ENCODE measurements at places on chromosomes 5 and 9.

DNA sequence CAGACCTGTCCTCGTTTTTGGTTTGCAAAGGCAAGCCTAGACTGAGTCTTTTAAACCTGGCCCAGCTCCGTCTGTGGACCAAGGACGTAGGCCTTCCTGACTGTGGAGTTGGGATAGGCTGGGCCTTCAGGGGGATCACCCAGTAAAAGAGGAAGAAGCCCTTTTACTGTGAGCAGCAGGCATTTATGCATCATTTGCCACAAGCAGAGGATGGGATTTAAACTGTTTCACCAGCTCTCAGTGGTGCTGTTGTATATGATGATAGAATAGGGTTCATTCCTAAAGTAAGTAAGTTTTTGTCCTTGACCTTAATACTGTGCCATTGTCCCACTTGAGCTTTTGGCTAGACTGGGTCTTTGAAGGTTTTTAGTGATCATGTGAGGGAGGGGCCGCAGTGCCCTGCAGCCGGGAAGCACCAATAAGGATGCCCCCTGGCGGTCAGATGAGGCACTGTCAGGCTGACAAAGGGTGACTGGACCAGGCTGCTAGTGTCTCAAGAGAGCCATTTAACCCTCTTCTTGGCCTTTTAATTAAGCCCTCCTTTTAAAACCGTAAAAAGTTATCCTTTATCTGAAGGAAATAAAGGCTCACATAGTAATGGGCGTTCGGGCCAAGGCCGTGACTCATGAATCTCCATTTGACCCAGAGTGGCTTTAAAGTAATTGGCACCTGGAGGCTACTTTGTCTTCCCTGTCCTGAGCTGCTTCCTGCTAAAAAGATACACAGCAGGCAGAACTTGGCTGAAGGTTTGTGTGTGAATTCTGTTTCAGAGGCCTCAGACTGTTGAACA lies 74.0 kb downstream of the UBAP1 start:
- peak; percentile 44 for DNase-seq

DNA sequence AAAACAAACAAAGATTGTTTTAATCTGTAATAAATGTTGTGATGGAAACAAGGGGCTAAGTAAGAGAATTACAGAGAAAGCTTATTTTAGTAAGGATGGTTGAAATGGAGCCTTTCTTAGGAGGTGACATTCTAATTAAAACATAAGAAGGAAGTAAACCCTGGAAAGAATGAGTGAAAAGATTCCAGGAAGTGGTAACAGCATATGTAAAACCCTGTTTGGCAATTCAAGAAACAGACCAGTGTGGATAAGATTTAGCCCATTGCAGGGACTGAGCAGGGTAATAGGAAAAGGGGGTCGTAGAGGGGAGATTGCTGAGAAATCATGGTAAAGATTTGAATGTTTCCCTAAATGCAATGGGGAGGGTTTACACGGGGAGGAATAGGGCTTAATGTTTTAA lies 21.6 kb upstream of the PIP5K1B start:
- no peak for DNase-seq

DNA sequence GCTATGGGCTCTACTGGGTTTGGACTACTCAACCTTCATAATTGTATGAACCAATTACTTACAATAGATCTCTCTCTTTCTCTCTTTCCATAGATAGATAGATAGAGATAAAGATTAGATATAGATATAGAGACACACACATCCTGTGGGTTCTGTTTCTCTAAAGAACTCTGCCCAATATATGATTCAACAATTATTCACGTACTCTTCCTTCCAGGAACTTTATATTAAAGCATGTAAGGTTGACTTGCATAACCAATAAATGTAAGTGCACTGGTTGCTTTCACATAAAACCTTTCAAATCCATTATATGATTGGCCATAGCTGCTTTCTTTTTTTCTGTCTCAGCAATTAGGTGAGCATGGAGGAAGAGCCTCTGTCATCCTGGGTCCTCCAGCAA lies 46.7 kb upstream of the CDH18 start:
- no peak for DNase-seq

GRCh38 chr5:152389208-152389849 lies 15.8 kb downstream of the NMUR2 start:
- DNase-seq, result no peak

DNA sequence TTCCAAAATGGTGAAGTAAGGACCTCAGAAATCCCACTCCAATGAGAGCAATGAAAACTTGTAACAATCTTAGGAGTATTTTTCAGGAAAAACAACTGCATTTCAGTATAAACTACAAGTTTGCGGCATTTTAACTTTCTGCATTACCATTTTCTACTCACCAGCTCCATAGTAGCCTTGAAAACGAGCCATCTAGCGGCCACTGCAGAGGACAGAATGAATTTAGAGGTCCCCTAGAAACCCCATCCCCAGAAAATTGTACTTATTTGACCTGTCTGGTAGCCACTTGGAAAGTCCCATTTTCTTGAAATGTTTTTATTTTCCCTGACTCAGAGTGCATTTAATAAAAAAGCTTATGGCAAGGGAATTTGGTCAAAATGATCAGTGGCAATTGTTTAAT lies 205.4 kb upstream of the ITGA1 start:
- DNase-seq, result no peak

DNA sequence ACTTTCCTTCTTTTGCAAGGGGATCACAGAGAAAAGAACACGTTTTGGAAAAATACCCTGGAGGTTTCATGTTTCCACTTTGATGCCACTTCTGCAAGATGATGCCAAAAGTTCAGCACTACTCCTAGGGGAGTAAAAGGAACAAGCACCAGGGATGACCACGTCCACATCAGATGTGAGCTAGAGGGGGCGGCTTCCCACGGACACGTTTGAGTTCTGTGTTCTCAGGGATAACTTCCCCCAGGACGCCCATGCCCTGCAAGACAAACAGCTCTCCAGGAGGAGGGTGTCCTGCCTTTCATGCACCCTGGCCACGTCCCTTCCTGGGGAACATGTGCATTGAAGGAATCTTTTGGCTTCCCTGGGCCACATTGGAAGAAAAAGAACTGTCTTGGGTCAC lies 66.6 kb upstream of the TRIO start:
- DNase-seq, result no peak

DNA sequence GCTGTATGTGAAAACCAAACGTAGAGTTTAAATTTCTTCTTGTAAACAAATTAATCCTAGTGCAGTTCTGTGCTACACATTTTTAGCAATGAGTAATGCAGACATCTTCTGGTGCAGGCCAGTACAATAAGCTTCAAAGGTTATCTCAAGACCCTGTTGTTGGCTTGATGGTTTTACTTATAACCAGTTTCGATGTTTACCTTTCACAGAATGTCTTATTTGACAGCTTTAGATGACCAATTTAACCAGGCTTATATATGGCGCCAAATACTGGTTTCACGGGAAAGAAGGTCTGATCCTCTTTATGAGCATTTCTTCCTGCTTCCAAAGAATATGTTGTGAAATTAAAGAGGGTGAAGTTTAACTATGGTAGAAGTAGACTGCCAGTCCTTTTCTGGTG lies 9.9 kb downstream of the ZFAND5 start:
- DNase-seq, result no peak

DNA sequence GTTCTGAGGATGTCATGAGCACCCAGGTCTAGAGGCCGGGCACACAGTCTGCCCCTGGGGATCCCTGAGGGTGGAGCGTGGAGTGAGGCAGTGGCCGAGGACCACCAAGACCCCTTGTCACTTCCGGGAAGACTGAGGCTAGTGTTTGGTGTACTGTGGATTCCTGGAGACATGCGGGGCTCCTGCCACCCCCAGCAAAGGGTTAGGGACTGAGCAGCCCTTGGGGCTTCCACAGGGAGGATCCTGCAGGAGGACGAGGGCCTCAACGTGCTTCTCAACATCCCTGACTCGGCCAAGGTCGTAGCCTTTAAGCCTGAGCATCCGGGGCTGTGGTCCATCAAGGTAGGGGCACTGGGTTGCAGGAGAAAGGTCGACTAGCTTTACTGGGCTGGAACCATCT lies 29.9 kb downstream of the HMCN2 start:
- no peak for DNase-seq

DNA sequence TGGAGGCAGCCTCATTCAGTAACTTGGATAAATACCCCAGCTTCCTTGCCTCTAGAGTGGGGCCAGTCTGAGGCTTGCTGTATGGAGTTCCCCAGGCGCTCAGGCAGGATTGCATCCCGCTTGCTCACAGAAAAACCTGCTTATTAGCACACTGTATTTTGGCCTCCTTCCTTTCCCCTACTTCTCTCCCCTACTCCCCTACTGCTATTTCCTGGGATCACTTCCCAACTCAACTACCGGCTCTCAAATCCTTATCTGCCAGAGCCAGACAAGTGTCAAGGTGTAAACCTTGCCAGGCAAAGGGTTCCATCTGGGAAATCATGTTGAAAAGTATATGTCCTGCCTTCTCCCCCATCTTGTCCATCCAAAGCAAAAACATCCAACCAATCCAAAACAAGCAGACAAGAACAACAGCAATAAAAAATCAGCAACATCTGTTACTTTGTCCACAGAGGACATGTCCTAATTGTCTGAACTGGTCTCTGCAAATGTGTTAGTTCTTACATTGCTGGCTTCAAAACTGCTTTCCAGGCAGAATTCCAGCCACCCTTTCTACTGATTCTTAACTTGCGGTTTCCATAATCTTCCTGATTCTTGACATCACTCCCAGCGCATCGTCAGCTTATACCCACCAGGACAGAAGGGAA lies 164.1 kb upstream of the SEMA6A start:
- no peak for DNase-seq

GRCh38 chr9:20568400-20568799 lies 53.9 kb downstream of the MLLT3 start:
- no peak for DNase-seq

GRCh38 chr9:128550226-128550625 lies 2.2 kb upstream of the SPTAN1 start:
- DNase-seq, result no peak

GRCh38 chr9:1748407-1748806 lies 266.7 kb upstream of the SMARCA2 start:
- no peak for DNase-seq

- DNase-seq, result no peak
Measured at GRCh38 chr5:167767795-167768194, 523.6 kb upstream of the WWC1 start.

DNA sequence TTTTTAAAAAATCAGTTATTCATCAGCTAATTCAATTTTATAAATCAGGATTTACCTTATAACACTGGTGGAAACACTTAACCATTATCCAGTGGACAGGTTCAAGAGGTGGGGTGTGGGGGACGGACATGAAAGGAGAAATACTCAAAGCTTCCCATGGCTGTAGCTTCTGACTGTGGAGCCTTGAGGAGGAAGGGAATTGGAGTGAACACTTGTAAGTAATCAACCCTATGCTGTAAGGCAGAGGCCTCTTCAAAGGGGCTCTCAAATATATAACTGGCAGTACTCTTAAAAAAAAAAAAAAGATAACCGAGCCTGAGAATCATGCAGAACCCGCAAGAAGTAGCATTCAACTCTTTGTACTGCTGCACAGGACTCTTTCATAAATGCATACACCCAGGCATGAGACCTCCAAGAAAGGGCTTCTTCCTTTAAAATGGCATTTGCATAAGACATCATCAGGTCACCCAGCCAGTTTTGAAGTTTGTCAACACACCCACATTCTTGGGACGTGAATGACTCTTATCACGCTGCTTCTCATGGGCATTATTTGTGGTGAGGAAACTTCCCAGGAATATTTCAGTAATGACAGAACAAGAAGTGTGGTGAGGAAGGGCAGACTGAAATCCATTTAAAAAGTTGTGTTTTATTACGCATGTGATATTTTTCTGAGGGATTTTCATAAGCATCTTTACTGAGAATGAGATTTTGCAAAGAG lies 8.1 kb downstream of the OSMR start:
- DNase-seq, result no peak

GRCh38 chr5:143197260-143197656 lies 206.2 kb downstream of the NR3C1 start:
- no peak for DNase-seq

Data from stimulated activated CD8-positive, alpha-beta memory T cell treated with anti-CD3 and anti-CD28 coated beads, Interleukin-2, amount 100 ng/mL, for 1 hour (primary cell).